ENCODE measurements at places on chromosomes 11 and 22.

GRCh38 chr22:20981787-20982562 lies at the start of gene LZTR1:
Gene LZTR1, plus strand, starts transcription at chr22:20982297. Its CDS starts 75 bp downstream, at chr22:20982372.
- peak; percentile 85 for DNase-seq

- no peak for DNase-seq
Observed at GRCh38 chr11:105132716-105133511, 6.7 kb downstream of the CARD18 start.

GRCh38 chr22:37848587-37849088 lies 581 bp upstream of the EIF3L start:
- peak; percentile 15 for DNase-seq

DNA sequence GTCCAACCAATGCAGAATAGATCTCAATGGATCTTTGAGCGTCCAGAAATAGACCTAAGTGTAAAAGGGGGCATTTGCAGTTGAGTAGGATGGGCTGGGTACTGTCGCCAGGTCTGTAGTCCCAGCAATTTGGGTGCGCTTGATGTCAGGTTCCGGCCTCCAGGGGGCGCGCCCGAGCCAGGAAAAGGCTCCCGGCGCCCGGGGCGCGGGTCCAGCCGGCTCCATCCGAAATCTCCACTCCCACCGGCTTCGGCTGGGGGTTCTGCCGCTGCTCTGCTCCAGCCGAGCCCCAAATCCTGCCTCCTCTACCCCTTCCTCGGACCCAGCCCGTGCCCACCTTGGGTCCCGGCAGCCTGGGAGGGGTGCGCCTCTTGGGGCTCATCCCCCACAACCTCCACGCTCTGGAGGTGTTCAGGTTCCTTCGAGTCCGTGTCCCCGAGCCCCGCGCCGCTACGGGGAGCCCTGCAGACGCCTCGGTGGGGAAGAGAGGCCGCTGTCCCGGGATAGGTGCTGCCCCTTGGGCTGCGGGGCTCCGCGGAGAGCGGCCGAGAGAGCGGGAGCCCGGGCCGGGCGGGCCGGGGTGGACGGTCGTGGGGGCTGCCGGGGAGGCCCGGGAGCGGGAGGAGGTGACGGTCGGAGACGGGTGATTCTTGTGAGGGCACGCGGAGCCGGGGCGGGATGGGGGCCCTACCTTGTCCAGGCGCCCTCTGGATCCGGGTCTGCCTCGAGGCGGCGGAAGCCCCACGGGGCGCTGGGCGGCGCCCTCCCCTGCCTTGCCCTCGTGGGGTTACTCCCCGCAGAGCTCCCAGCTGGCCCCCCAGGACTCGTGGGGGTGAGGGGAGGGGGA lies 13.0 kb upstream of the CYB5R3 start:
- peak; percentile 80 for DNase-seq

DNA sequence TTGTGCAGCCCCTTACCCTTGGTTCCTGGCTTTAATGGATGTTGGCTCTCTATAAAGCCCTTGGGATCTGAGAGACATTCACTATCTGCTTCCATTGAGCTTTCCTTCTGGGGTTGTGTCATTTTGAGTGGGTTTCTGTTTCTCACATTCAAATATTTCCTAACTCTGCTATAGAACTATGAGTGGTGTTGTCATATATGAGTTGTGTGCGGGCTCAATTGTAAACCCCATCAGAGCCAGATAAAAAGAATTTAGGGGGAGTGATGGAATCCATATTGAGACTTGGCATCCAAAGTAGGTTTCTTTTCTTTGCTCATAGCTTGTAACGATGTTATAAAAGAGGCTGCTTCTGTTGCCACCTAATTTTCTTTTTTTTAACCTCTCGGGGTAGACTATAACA lies 41.8 kb upstream of the SPON1 start:
- no peak for DNase-seq

DNA sequence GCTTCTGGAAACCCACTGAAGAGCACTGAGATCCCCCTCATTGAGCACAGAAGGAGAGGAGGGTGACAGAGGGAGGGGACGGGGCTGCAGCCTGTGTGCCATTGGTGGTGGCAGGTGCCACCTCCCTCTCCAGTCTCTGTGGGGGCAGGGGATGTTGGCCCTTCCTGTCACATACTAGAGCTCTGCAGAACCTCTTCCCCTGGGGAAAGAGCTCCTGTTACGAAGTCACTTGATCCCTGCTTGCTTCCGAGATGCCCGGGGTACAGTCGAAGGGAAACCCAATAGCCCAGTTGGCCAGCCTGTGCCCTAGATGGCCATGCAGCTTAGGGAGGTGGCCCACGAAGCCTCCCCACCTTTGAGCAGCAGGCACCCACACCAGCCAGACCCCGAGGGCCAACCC lies 29.4 kb downstream of the DAGLA start:
- peak; percentile 95 for DNase-seq

DNA sequence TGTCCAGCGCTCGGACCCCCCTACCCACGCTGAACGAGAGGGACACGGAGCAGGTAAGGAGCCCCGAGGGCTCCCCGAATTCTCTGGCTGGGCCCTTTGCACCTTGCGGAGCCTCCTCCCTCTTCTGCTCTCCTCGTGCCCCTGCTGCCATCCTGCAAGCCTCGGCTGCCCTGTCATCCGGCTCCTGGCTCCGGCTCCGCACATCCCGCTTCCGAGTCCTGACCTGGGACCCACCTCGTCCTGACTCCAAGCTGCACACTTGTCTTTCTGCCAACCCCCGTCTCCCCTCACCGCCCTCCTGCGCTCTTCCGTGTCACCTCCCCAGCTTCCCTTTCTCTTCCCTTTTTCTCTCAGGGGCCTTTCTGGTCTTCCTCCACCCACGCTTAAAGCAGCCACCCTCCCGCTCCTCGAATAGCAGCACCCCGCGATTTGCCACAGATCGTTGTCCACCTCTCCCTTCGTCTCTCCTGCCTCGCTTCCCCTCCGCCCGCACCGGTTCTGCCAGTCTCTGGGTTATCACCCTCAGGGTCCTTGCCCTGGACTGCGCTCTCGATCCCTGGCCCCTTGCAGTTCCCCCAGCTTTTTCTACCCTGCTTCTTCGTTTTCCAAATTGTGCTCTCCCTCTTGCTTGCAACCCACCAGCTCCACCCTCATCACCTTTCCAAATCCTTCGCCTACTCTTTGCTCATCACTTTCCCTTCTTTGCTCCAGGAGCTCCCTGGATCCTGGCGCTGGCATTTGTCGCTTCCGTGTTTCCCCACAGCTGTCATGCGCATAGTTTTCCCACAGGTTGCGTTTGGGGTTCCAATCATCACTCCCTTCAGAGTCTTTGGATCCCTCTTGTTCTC lies 822 bp downstream of the MARK2 start:
- peak; percentile 62 for DNase-seq

DNA sequence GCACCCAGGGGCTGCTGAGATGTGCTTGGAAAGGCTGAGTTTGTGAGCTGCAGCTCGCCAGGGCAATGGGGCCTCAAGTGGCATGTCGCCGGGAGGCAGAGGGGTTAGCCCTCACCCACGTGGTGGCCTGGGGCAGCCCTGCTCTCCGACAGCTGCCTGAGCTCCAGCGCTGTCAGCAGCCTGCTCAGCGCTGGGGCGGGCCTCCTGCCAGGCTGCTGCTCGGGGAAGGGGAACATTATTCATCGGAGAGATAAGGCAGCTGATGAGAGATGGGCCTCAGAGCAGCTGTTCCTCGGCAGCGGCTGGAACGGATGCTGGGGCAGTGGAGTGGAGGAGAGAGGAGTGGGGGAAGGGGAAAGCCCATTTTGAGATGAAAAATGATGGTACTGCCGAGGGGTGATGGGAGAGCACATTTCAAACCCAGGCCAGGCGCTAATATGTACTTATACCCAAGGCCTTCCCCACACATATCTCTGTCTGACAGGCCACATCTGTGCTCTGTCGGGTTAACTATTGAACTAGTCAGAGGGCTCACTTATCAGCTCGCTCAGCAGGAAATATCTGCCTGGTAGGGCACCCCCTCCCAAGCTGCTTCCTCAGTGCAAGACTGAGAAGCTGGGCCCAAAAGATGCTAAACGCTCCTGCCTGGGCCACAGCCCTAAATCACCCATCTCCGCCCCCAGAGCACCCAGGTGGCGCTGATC lies 79.5 kb downstream of the TIMP3 start:
- DNase-seq = peak; percentile 94

- DNase-seq = peak; percentile 84
Observed at GRCh38 chr11:45896422-45896984, 10.6 kb downstream of the FREY1 start.

All from NCI-H2171 treated with DMSO at 0.1 percent for 48 hours (cell line).